ENCODE measurements at places on chromosomes 16 and 17.

DNA sequence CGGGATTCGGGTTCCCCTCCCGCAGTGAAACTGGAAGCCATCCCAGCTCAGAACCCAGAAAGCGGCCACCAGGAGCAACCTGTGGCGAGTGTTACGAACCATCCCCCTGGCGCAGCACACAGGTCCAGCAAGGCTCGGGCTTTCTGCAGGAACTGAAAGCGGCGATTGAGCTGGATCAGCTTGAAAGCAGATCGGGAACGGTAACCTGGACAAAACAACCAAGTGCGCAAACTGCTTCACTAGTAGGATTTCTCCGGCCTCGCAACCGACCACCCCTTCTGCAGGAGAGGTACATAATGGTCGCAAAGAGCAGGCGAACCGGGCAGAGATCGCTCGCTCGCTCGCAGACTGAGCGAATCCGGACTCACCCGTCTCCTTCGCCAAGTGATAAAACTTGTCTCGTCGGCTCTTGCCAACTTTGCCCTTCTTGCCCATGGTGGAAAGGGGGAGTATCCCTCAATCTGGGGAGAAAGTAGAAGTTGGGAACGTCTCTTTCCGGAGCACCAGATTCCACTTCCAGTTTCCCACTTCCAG is 696 bp upstream of the PSMC5 start:
- no peak for DNase-seq

DNA sequence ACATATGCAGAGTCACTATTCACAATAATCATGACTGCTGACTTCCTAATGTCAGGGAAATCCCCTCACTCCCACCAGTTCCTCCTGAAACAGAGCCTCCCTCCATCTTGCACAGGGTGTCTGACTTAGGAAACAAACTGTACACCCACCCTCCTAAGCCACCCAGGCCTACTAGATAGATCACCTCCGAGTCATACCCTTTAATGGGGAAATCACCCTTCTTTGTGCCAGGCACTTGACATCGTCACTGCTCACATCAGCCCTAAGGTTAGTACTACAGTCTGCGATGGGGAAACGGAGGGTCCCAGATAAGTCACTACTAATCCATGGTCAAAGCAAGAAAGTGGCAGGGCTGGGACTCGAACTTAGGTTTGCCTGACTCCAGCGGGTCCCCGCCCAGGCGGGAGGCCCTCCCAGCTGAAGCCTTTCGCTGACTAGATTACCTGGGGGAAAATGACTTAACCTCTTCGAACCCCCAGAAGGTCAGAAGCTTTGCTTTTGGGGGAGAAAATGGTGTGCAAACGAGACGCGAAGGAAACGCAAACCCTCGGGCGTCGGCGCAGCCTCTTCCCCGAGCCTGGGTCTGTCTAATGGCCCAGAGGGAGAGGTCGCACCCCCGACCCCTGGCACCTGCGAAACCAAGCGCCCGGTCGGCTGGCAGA is 3.4 kb upstream of the MLLT6 start:
- no peak for DNase-seq

GRCh38 chr17:40309031-40309948 is at the start of gene RARA:
Gene RARA, plus strand, starts transcription at chr17:40309180. Its CDS starts 22,039 bp downstream, at chr17:40331219.
- DNase-seq = peak; percentile 83

- peak; percentile 91 for DNase-seq
Measured at GRCh38 chr16:78045865-78046581, 23.7 kb downstream of the CLEC3A start.

- no peak for DNase-seq
Measured at GRCh38 chr16:88357317-88358022, 25.3 kb upstream of the ZNF469 start.

Data from left lung (tissue), 14 donors.